ENCODE measurements at places on chromosomes 6 and 20.
A peak's percentile ranks its signal among the peaks of the same experiment; 100 is the strongest.

DNA sequence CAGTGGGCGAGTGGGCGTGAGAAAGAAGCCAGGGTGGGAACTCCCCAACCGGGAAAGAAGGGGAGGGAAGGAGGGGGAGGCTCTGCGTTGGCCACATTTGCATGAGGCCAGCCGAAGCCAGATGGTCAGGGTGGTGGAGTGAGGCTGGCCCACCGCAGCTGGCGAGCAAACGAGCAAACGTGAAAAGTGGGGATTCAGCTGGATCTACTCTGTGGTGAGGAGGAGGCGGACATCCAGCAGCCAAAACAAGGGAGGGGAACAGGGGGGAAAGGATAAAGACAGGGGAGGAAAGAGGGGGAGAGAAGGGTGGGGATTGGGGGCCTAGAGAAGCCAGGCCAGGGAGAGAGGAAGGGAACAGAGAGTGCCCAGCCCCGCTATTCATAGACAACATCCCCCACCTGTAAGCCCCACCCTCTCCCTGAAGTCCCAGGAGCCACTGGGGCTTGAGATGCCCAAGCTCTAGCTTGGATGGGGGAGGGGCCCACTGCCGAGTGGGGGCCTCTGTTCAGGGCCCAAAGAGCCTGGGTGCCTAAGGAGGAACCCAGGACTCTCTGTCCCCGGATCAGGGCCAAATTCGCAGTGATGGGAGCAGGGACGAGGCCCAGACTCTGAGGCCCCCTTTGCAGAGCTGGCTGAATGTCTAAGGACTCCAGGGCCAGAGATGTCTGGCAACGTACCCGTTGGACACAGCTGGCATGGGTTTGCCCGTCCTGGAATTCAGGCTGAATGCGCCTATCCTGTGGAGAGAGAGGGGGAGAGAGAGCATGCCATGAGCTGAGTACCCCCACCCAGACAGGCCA lies 45.1 kb downstream of the CPNE5 start:
- no peak for DNase-seq

DNA sequence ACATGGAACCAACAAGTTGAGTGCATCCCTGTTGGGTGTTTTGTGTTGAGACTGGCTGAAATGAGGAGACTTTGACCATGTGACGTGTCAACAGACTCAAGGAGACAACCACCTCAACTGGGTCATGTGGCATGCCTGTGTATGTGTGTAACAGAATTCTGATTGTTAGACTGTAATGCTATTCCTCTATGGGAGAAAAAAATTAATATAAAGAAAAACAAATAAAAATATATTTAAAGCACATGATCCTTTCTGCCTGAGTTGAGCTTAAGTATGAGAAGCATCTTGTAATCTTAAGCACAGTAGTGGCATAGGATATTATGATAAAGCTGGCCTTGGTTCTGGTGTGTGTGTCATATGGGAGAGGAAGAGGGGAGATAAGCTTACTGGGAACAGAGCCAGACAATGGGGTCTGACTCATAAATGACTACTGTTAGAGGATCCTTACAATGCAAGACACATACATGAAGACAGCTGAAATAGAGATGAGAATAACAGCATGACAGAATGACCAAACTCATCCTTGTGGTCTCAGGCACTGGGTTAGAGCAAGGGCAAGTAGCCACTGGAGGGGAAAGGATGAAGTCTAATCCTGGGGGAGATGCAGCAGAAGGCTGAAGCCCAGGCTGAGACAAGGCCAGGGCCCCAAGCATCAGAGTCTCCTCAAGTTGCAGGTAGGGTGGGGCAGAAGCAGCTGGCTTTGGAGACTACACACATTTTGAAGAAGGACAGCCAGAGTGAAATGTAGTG lies 9.2 kb downstream of the TP53INP2 start:
- no peak for DNase-seq

DNA sequence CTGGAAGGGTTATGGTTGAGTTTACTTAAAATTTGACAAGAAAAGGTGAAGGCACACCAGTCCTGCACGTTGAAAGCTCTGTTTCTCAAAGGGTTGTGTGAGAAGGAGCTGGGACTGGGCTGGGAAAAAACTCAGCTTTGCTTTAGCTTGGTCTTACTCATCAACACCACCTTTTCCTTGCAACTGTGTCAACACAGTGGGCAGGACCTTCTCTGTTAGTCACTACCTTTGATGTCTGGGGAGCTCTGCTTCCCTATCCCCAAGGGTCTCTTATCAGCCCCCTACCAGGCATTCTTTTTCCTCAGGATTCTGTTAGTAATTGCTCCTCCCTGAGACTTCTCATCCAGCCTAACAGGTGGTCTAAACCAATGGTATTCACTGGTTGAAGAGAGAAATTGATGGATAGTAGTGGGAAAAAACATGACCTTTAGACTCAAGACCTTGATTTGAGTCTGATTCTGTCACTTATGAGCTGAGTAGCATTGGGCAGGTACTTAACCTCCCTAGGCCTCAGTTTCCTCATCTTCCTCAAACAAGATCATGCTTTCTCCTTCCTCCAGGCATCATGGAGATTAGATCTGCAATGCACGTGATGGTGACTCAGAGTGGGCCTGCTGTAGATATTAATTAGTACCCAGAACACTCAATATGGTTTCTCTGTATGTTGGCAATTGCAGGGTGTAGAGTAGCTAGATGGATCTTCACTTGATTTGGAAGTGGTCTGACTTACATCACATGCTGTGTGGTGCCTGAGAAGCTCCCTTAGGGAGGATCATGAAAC lies 17.2 kb upstream of the FOXA2 start:
- no peak for DNase-seq

DNA sequence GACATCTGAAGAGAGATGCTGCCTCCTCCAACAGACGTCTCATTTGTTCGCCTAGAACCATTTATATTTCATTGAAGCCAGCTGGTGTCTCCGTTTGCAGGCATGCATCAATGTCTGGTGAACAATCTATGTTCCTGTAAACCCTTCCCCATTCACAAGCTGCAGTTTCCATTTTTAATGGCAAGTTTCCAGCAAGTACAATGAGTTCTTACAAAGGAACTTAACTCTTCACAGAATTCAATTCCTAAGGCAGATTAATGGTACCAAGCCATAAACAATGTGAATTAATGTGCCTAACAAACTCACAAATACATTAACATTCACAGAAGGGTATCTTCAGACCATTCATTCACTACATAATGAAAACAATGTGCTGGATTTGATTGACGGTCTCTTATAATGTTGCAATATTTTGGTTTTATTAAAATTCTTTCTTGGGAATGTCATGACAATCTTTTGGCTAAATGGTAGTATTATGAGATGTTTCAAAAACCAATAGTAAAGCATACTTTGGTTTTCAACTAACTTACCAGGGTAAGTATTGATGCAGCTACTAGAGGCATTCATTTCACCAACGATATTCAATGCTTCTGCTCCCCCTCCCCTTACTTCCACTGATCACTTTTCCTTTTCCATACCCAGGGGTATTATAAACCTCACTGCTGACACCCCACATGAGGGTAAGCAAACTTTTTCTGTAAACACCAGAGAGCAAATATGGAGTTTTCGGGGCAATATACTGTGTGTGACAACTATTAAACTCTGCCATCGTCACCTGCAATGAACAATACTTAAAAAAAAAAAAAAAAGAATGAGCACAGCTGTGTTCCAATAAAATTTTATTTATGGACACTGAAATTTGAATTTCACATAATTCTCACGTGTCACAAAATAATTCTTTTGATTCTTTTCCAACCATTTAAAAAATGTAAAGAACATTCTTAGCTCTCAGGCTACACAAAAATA lies 4.2 kb downstream of the AKIRIN2 start:
- no peak for DNase-seq

DNA sequence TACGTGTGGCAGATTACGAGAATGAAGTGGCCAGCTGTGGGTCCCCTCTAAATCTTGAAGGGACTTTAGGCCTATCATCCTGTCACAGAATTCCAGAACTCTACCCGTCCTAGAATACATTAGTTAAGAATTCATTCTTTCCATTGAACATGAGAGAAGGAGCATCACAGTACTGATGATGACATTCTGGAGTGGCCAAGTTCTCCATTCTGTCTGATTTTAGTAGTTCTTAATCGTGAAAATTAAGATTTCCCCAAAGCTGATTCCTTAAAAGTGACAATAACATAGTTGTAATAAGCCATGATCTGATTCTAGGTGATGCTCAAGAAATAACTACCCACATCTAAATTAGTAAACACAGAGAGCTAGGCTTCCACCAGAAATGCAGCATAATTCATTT lies 35.0 kb upstream of the RIN2 start:
- no peak for DNase-seq

DNA sequence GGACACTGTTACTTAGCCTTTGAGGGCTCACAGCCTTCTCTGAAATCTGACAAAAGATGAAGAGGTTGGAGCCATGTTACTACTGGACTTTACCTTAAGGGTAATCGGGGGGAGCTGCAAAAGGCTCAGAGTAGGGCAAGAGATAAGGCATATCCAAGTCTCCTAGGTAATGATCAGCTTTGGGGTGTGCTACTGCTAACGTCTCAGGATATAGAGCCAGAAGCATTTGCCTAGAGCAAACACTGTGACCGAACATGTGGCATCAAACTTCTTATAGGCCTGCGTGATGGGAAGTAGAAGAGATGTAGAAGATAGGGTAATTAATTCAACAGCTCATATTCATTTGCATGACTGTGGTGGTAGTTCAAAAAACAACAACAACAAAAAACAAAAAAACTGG lies 11.1 kb downstream of the UBE2V1 start:
- DNase-seq, result no peak

- DNase-seq, result no peak
These were observed 21.1 kb downstream of the THBS2 start for GRCh38 chr6:169232507-169232931.

- DNase-seq, result peak; percentile 44
These were observed 214.0 kb downstream of the CLIC5 start for GRCh38 chr6:45801471-45802289.

GRCh38 chr6:118551063-118552053 lies 3.3 kb downstream of the PLN start:
- DNase-seq, result no peak

DNA sequence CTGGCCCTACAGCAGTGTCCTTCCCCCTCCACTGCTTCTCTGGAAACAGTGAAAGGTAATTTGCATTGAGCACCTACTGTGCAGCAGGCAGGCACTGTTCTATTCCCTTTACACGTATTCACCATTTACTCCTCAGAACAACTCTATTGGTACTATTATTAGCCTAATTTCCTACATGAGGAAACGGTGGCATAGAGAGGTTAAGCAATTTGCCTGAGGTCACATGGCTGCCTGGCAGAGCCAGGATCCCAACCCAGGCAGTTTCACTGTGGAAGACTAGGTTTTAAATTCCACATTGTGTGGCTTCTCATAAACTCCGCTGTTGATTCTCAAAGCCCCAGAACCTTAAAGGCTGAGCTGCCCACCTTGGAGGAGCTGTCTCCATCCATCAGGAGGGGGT lies 72.7 kb downstream of the CLIC5 start:
- no peak for DNase-seq

GRCh38 chr20:4512891-4513550 lies 208.7 kb upstream of the PRND start:
- no peak for DNase-seq

DNA sequence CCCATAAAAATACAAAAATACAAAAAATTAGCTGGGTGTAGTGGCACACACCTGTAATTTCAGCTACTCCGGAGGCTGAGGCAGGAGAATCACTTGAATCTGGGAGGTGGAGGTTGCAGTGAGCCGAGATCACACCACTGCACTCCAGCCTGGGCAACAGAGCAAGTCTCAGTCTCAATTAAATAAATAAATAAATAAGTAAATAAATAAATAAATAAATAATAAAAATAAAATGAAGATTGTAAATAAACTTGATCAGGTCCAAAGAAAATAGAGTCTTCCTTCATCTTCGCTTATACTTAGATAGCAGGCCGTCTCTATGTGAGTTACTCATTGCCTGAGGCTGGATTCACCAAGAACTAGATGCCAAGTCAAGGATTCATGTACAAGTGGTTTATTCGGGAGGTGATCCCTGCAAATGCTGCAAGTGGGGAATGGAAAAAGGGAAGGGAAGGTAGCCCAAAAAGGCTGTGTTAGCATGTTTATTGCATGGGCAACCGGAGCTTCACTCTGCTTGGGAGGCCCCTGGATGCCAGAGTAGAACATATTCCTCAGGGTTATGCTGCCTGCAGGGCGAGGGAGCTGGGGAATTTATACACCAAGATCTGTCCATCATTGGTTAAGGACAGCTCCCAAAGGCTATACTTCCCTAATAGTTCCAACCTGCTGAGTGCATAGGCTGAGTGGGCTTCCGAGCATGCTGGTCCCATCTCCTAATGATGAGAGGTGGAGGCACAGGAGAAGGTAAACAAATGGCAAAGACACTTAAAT lies 16.3 kb downstream of the PRND start:
- DNase-seq, result no peak

DNA sequence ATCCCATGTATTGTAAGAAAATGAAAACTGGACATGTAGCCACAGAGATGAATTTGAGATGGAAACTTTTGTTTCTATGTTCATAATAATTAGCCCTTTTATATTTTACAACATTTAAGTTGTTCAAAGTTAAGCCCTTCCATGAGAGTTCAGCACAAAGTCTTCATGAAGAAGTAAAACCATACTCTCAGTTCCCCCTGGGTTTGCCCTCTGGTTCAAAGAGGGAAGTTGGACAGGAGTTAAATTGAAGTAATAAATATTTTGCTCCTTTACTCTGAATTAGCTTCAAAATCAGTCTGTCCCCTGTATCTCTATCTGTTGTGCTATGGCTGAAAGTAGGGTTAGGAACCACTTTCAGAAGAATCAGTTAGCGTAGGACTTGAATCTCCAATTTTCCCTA lies 31.1 kb downstream of the PHACTR2 start:
- DNase-seq, result no peak

Data from stimulated activated CD4-positive, alpha-beta T cell treated with anti-CD3 and anti-CD28 coated beads, Interleukin-2, amount 100 ng/mL, for 48 hours (primary cell).